Fibroblast of skin of left quadriceps (primary cell): ENCODE measurements at places on chromosomes 1 and 21.
A peak's percentile ranks its signal among the peaks of the same experiment; 100 is the strongest.

GRCh38 chr1:87437663-87438295 lies 109.1 kb downstream of the LMO4 start:
- no peak for DNase-seq

- DNase-seq: no peak
Observed at GRCh38 chr1:54754045-54754444, 10.3 kb downstream of the PARS2 start.

- DNase-seq: no peak
Observed at GRCh38 chr1:15064217-15064929, 89.2 kb upstream of the TMEM51 start.

- DNase-seq: peak; percentile 42
Observed at GRCh38 chr21:26769613-26770188, 75.5 kb downstream of the ADAMTS1 start.

DNA sequence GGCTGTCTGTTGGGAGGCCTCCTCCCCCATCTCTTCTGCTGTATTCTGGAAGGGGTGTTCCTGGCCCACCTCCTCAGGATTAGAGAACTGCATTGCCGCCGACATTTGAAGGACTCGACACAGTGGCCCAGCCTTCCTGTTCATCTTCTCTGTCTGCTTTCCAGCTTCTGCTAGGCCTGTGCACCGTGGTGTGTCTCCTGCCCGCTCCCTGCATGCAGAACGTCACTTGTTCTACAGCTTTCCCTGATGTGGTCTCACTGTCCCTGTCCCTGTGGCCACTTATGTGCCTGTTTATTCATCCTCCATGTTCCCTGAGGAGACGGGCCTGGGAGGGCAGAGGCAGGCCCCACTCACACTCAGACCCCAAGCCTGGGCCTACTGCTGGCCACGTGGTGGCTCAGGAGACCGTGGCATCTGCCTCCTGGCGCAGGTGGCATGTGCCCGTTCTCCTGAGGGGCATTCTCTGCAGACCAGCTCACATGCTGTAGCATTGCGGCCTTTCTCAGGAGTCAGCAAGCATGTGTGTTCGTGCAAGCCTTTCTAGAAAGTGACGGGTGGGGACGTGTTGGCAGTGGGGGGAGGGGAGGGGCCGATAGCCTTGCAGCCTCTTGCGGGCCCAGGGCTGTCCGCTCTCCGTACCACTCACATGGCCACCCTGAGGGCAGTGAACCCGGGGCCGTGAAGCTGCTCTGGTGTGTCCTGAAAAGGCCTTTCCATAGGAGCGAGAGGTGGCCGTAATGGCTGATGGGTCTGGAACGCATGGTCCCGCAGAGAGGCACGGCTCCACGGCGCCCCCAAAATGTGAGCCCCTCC lies 35.9 kb downstream of the POFUT2 start:
- no peak for DNase-seq

DNA sequence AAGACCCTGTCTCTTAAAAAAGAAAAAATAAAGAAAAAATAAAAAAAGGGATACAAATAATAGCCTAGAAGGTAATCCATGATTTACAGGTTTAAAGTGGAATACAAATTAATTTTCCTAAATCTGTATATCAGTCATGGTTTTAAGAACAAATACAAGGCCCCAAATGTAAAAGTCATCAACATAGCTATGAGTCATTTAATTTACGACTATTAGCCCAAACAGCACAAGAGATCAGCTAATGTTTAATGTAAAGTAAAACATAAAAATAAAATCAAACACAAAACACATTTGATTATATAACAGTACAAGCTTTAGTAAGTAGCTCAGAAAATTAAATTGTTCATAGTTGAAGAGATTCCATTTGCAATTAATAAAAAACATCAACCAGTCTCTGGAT lies 20.3 kb upstream of the TAL1 start:
- no peak for DNase-seq

DNA sequence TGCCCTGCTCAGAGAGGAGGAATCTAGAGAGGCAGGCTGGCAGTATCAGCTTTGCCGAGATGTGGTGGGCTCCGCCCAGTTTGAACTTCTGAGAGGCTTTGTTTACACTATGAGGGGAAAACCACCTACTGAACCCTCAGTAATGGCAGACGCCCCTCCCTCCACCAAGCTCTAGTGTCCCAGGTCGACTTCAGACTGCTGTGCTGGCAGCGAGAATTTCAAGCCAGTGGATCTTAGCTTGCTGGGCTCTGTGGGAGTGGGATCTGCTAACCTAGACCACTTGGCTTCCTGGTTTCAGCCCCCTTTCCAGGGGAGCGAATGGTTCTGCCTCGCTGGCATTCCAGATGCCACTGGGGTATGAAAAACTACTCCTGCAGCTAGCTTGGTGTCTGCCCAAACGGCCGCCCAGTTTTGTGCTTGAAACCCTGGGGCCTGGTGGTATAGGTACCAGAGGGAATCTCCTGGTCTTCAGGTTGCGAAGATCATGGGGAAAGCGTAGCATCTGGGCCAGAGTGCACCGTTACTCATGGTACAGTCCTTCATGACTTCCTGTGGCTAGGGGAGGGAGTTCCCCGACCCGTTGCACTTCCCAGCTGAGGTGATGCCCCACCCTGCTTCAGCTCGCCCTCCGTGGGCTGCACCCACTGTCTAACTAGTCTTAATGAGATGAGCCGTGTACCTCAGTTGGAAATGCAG lies 43.6 kb downstream of the C21orf91 start:
- no peak for DNase-seq
